ENCODE measurements at places on chromosomes 2 and 18.

DNA sequence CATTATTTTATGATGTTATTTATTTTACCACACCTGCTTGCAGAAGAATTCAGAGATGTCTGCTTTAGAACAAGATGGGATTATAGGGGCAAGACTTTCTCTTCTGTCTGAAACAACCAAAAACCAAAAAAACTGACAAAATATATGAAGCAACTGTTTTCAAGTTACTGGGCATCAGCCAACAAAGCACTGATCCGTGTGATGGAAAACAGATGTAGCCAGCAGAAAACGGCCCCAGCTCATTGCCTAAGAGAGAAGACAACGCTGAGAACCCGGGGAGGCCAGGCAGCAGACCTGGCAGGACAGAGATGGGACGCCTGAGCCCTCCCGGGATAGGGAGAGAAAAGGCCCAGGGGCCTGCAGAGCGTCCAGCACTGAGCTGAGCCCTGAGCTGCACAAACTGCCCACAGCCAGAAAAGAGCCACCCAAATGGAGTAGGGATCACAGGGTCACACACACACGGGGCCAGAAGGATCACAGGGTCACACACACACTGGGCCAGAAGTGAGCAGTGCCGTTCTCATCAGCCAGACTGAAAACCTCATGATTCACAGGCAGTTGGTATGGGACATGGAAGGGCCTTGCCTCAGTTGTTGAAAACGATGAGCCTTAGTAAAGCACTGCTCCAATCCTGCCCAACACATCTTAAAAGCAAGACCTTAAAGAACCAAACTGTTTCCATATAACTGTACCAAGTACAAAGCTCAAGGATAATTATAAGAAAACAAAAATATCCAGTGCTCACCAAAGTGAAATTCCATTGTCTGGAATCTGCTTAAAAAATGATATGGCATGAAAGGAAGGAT, 12.1 kb downstream of the PXDN start:
- DNase-seq: no peak

- DNase-seq: no peak
These were observed 34.0 kb downstream of the BMPR2 start for GRCh38 chr2:202410092-202410491.

GRCh38 chr18:8976606-8977005, 125.9 kb upstream of the NDUFV2 start:
- no peak for DNase-seq

DNA sequence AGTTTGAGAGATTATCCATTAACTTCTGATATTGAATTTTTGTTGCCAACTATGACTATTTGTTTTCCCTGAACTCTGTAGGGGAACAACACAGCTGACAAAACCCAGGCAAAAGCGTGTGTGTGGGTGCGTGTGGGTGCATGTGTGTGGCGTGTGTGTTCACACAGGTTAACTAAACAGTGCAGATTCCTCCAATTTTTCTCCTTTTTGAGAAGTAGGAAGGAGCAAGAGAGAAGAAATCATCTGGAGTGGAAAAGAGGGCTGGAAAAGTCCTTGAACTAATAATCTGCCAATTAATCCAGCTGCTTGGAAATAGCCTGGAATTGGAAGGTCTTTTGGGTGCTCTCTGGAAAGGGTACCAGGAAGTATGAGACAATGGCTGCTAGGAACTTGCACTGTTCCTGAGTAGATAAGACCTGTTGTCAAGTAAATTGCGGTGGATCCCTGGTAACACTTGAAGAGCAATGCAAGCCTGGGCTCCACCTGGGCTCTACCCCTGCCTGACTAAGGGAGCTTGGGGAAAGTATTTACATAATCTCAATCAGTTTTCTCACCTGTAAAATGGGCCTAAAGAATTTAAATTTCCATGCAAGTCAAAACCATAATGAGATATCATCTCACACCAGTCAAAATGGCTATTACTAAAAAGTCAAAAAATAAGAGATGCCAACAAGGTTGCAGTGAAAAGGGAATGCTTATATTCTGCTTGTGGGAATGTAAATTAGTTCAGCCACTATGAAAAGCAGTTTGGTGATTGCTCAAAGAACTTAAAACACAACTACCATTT, 40.5 kb upstream of the IL1R1 start:
- no peak for DNase-seq

DNA sequence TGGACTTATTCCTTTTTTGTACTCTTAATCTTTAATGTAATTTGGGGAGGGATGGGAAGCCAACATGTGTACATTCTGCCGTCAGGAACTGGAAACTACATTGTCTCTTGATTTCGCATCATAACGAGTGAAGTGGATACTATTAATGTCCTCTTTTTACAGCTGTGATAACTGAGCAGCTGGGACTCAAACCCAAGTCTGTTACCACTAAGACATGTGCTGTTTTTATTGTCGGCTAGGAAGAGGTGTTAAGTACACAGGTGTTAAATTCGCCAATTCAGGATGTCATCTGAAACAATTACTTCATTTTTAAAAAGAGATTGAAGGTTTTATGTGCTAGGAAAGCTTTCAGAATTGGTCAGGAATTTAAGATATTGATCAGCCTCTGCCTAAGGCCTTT, 6.9 kb downstream of the GMCL1 start:
- no peak for DNase-seq

GRCh38 chr2:166671235-166671634, 177.2 kb upstream of the SCN7A start:
- no peak for DNase-seq

DNA sequence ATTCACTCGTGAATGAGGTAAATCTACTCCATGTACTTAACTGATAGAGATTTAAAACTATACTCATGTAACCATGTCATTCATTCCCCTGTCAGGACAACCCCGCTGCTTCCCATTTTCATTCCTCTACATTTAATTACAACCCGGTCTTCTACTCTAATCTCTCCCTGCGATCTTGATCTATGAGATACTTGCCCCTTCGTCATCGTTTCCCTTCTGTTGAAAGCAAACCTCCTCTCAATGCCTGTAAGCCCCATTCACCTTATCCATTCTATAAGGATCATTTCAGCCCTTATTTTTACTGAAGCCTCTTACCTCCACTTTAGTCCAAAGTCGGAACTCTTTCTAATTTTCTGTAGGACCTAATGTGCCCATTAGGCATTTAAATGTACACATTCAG, 492.6 kb downstream of the DPP10 start:
- DNase-seq: no peak

All from stimulated activated CD8-positive, alpha-beta memory T cell treated with anti-CD3 and anti-CD28 coated beads, Interleukin-7, amount 100 ng/mL, for 4 hours (primary cell).